ENCODE measurements at places on chromosomes 1 and 21. TPM values are rescaled to one million over a fixed set of nuclear protein-coding genes. Genes with fewer than 3 reads are reported as not detected.

DNA sequence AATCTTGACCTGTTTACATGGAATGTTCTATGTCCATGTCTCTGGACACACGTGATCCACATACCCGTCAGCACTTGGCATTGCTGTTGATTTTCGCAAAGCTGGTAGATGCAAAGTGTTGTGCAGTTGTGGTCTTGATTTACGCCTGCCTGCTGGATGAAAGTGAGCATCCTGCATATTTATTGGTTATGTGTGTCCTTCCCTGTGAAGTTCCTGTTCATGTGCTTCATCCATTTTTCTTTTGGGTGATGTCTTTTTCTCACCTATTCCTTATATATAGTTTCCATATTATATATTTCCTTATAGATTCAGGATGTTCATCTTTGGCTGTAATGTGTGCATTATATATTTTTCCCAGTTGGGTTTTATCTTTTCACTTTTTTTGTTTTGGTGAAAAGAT lies 6.5 kb downstream of the AGPAT3 start:
- no peak overlapping the region for H3K27ac ChIP-seq
- H3K27me3 ChIP-seq = no peaks in the 10 kb centered on the region
- no peak overlapping the region for H3K4me3 ChIP-seq

- H3K27ac ChIP-seq = no peak overlapping the region
- peaks cover 3% of the 10 kb centered on the region for H3K4me1 ChIP-seq
- H3K27me3 ChIP-seq = no peaks in the 10 kb centered on the region
- DNase-seq = no peak
These were observed 544.3 kb upstream of the ADAMTS5 start for GRCh38 chr21:27511233-27511632.

DNA sequence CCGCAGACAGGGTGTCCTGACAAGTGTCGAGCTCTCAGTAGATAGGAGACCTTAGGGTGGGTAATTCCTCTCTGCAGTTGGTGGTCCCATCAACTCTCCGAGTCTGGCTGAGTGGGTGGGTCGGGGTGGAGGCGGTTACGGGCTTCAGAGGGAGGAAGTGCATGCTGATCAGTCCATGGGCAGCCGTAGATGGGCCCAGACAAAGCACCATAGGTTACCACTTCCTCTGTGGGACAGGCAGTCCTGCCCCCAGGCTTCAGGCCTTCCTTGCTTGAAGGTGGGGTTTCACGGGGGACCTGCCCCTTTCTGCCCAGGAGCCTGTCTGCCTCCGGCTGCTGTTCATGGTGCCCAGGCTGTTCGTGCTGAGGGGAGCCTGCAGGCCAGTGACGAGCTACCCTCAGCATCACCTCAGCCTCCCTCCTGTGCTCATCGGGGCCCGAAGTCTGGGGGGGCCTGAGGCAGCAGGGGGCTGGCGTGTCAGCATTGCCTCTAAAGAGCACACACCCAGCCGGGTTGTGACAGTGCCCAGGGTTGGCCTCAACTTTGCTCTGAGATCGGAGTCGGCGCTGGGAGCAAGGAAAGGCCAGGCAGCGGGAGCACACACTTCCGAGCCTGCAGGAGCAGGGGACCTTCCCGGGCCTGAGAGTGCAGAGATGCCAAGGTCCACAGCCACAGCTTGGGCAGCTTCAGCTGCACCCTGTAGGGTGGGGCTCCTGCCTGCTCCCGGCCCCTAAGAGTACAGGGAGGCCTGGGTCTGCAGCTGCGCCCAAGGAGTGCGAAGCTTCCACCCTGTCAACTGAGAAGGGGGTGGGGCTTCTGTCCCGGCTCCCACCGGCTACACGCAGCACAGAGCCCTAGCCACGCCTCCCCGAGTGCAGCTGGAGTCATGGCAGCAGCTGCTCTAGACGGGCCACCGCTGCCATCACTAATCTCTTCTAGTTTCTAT lies 225.4 kb upstream of the NRIP1 start:
- H3K27ac ChIP-seq = no peak overlapping the region
- H3K36me3 ChIP-seq = no peaks in the 10 kb centered on the region
- no peaks in the 10 kb centered on the region for H3K27me3 ChIP-seq

DNA sequence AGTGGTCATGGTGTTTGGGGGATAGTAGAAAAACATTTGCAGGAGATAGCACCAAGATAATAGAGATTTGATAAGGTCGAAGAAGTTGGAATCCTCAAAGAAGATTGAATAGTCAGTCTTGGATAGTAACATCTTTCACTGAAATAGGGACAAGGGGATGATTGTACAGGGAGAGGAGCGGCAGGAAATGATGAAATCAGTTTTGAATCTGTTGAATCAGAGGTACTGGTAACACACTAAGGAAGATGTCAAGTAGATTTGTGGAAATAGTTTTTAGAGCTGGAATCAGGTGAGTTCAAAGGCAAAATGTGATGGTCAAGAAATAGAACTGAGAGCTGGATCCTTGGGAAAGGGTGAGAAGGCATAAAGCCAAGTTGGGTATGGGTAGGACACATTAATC lies 26.5 kb downstream of the CAP1 start:
- H3K36me3 ChIP-seq = peaks cover 98% of the 10 kb centered on the region
- H3K4me1 ChIP-seq = no peaks in the 10 kb centered on the region
- no peak overlapping the region for H3K4me3 ChIP-seq
- no peak overlapping the region for H3K27ac ChIP-seq
- no peaks in the 10 kb centered on the region for H3K27me3 ChIP-seq

GRCh38 chr21:21101911-21102310 lies 103.7 kb downstream of the NCAM2 start:
- H3K36me3 ChIP-seq = no peaks in the 10 kb centered on the region
- no peaks in the 10 kb centered on the region for H3K4me1 ChIP-seq
- DNase-seq = no peak
- no peak overlapping the region for H3K27ac ChIP-seq

DNA sequence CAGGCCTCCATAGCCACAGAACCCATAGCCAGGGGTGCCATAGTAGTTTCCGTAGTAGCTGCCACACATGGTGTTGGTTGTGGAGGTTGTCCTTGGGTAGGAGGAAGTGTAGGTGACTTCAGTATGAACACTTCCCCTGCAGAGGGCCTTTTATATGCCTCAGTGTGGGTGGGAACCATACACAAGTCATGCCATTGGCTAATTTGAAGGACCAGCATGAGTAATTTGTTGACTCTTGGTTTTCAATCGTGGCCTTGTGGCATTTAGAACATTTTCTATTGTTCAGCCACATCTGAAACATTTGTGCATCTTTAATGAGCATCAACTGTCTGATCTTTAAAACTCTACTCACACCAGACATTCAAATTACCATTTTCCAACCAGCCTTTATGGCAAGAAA lies at the start of gene KRTAP6-1:
TSS of gene KRTAP6-1 (minus strand) at position 95 of the 400 bp plus-strand sequence. CDS start at position 69, 26 bp downstream.
- DNase-seq = no peak
- no peaks in the 10 kb centered on the region for H3K4me1 ChIP-seq
- no peak within 1 kb of the TSS for H3K27ac ChIP-seq
- H3K27me3 ChIP-seq = no peaks in the 10 kb centered on the region
- H3K36me3 ChIP-seq = no peaks in the 10 kb centered on the region
- no peak within 1 kb of the TSS for H3K4me3 ChIP-seq

GRCh38 chr1:233843525-233844204 lies 60.8 kb upstream of the SLC35F3 start:
- H3K36me3 ChIP-seq = no peaks in the 10 kb centered on the region
- no peak for DNase-seq
- H3K4me3 ChIP-seq = no peak overlapping the region
- no peaks in the 10 kb centered on the region for H3K27me3 ChIP-seq

The MAP3K21 gene
- 0.13 TPM for total RNA-seq

The NTMT2 gene
- total RNA-seq = not detected

The TSPAN1 gene
- not detected for total RNA-seq

The DCLRE1B gene
- 8.5 TPM for total RNA-seq

The CA6 gene
- total RNA-seq = not detected

The KLHL17 gene
- 11.5 TPM for total RNA-seq
